ENCODE measurements at places on chromosomes 4 and X.

- no peak for DNase-seq
Observed at GRCh38 chr4:137621056-137621455, 88.8 kb upstream of the PCDH18 start.

DNA sequence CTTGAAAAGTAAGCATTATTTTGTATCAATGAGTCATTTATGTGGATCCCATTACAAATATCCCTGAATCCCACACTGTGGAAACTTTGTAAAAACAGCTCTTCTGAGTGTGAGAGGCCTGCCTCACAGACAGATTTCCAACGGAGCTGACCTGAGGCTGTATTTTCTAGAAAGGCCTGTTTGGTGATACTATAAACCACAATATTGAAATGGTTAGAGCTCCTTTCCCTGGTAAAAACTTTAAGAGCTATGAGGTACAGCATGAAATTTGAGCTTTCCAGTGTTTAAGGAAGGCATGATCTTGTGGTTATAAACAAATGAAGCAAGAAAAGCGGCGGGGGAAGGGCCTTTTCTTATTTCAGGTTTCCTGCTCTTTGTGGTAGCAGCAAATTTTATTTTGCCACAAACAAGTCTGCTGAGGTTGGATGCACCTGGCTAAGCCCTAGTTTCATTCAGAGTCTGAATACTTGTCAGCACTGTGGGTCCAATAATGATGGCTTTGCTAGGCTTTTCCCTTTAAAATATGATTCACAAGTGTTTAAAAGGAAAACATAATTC is 86.8 kb upstream of the ETNPPL start:
- no peak for DNase-seq

- no peak for DNase-seq
Observed at GRCh38 chrX:15366506-15367352, 17.5 kb downstream of the VEGFD start.

DNA sequence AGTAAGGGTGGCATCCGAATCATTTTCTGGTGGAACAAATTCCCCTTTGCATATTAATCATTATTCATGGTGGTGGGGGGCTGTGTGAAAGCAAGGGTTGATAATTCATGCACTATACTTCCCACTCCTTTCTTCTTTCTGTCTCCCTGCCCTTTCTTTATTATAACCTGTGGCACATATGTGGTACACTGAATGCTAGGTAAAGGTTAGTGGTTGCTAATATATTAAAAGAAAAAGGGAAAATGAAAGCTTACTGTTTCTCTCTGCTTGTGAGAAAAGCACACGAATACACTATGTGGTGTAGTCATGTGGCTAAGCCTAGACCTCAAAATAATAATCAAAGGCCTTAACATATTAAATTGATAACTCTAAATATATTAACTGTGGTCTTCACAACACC is 178.4 kb upstream of the RPS6KA3 start:
- no peak for DNase-seq

- DNase-seq = no peak
Observed at GRCh38 chrX:153339662-153340061, 5.7 kb downstream of the ZNF275 start.

GRCh38 chrX:118179718-118180117 is 63.1 kb upstream of the KLHL13 start:
- DNase-seq = no peak

DNA sequence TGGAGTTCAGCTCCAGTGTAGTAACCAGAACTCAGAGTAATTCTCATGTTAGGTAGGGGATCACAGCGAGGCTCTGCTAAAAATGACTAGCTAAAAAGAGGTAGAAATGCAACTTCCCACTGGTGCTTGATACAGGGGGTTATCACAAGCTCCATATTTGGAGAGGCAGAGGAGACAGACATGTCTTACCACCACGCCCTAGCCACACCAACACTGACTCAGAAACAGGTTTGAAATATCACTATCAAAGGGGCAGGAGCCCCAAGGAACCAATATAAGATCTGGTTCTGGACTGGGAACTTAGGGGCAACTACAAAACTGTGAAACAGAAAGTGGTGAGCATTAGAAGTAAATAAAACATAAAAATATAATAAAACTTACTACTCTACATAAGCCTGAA is 62.9 kb downstream of the IQCM start:
- DNase-seq = no peak

GRCh38 chr4:453267-453666 is 45.7 kb downstream of the ZNF721 start:
- no peak for DNase-seq

DNA sequence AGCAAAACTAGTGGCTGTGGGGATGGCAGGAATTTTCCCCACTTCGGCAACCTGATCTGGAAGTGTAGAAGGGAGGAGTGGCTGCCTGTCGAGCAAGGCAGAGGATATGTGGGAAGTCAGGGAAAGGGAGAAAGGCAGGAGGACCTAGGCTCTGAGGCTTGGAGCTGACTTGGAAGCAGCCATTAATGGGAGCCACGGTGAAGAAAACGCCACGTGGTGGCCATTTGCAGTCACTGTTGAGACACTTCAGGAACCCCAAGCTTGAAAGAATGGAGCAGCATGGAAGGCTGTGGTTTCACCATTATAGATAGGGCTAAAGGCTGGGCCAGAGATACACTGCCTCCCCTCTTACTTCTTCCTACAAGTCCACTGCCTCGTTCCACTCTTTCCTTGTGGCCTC is 41.8 kb upstream of the MAML3 start:
- no peak for DNase-seq

GRCh38 chrX:67523932-67524331 is 19.9 kb upstream of the AR start:
- DNase-seq = no peak

- DNase-seq = no peak
Observed at GRCh38 chrX:264634-265455, 16.3 kb upstream of the PLCXD1 start.

DNA sequence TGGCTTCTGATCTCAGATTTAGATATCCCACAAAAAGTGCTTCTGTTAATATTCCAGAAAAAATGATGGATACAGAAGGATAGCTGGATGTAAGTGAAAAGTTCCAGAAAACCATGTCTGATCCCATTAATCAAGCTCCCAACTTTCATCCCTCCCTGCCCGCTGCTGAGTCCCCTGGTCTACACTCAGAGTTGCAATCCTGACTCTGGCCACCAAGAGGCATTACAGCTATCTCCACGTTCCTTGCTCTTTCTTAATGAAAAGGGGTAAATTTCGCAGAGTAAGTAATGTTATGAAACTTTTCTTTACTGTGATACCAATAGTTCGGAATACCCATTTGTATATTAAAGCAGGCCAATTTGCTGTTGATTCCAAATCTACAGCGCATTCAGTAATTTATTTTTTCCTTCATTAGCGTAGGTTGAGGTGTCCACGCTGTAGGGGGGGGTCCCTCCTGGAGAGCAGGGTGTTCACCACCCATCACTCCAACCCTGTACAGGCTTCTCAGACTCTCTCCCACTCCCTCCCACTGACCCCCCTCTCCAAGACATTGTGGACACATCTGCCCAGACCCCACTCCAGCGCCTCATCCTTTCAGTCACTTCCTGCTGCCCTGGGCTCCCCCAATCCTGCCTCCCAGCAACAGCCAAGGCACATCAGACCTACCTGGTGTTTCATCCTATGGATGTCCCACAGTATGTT is 55.1 kb downstream of the RAB40A start:
- peak; percentile 5 for DNase-seq

GRCh38 chrX:45187731-45188130 is 12.9 kb downstream of the DIPK2B start:
- peak; percentile 45 for DNase-seq

DNA sequence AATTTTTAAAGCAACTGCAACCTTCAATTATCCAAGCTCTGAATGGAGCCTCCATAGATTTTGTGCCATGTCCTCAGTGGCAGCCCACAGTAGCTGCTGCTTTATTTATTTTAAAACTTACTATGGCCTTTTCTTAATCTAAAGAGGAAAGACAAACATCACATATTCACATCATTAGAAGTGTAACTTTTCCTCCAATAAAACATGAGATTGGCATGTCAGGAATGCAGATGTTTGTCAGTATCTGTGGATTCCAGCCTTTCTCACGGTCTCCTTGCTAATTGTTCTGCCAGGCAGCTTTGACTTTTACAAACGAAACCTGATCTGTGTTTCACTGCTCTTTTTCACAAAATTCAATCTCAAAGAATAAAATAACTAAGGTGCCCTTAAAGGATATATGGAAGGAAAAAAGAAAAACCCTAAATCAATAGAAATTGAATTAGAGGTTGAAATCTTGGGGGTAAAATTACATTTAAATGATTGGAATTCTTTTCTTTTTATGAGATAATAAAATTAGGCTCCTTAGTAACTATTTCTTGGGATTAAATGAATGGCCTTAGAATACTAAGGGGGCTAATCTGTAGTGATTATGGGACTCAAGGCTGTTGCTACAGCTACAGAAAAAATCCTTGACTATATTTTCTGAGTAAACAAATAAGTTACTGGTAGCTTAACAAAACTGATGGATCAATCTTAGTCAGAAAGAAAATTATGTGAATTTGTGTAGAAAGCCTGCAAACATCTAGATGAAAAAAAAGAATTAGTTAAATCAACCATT is 151.3 kb downstream of the RTL9 start:
- no peak for DNase-seq

DNA sequence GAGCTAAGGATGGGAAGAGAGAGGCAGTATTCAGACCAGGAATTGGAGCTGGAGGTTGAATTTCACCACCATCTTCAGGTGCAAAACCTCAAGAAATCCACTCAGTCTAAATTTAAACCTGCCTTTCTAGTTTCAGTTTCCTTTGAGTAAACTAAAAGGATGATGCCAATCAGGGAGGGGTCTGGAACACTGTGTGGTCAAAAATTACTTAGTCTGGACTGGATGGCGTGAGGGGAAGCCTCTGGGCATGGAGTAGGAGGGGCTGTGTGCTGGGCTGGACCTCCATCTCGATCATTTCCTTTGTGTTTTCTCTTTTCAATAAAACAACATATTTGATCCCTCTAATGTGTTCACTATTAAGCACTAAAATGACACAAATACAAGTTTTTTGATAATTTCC is 120.1 kb downstream of the GC start:
- no peak for DNase-seq

- DNase-seq = no peak
Observed at GRCh38 chrX:2561456-2561855, 60.7 kb upstream of the DHRSX start.

DNA sequence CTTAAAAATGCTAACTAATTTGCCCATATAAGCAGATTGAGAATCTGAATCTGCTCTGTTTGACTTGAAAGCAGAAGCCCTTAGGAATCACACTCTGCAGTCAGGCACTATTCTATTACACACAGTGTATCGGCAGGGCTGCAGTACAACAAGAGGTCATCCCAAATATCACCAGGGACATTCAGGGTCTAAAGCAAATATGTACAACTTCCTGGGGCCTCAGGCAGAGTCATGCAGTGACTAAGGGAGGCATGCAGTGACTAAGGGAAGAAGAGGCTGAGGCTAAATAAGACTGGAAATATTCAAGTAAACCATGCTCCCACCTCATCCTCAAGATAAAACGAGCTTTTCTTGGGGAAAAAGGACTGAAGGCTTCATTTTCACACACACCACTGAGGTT is 20.9 kb downstream of the MAPK10 start:
- no peak for DNase-seq

- DNase-seq = no peak
Observed at GRCh38 chrX:1223242-1223600, 10.8 kb upstream of the CRLF2 start.

GRCh38 chrX:21171181-21171580 is 203.0 kb upstream of the CNKSR2 start:
- DNase-seq = no peak

GRCh38 chr4:158906073-158906472 is 137.2 kb downstream of the FNIP2 start:
- no peak for DNase-seq

DNA sequence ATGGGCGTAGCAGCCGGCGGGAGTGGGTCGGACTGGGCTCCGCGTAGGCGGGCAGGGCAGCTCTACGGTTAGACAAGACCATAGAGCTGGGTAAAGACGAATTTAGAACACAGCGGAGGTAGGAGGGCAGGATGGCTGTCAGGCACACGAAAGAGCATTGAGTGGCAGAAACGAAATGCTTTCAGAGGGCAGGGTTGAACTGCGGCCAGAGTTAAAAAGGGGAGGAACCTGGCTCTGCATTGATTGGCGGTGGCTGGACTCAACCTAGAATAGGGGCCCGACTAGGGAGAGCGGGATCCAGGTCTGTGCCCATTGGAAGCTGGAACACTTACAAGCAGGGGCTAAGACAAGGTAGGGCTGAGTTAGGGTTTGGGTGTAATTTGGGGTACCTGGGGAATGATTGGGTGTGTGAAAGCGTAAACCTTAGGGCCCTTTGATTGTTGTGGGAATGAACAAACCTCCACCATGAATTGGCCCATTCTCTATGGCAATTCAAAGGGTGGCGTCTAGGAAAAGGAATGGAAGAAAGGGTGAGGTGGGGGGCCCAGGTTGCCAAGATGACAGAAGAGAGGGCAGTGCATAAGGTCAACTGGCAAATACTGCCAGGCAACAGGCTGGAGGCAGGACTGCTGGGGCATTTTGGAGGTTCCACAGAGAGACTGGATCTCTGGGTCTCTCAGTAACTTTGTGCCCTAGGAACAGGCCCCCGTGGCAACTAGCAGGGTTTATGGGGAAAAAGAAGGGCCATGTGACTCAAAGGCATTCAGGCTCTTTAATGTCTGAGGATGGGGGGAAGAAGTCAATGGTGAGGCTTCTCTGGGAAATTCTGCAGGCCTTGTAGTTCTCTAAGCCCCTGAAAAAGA is 911 bp upstream of the ELK1 start:
- DNase-seq = peak; percentile 42

- no peak for DNase-seq
Observed at GRCh38 chrX:24728530-24728929, 34.8 kb downstream of the POLA1 start.

DNA sequence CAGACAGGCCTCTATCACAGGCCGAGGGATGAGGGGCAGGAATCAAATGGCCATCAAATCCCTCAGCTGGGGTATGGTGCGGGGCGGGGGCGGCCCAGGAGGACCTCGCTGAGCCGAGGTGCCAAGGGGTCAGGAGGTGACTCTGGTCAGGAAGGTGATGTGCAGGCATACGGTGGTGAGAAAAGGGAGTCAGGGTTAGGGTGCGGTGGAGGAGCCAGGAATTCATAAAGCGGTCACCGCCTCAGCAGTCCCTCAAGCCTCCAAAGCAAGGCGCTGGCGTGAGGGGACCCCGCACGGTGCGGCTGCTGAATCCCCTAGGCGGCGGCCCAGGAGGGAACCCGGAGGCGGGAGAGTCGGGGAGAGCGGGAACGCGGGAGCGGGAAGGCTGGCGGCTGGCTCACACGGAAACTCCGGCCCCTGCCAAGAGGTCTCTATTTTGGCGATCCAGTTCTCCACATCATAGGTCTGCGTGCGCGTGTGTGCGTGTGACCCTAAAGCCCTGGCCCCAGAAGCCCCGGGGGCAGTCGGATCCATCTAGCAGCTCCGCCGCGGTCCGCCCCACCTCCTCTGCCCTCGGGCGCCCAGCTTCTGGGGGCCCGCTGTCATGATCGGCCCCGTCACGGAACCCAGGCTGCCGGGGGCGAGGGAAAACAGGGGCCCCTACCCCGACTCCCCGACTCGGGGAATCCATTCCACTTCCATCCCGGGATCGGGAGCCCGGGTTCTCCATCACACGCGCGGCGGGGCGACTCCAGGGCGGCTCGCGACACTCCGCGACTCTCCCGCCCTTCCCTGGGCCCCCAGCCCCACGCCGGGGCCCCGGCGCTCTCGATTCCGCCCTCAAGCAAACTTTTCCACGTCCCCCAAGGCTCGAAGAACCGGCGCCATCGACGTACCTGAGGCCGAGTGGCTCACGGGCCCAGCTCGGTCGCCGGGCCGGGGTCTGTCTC is 593 bp downstream of the ELF4 start:
- no peak for DNase-seq
